Mammary microvascular endothelial cell (primary cell): ENCODE measurements at places on chromosomes 13 and 19. TPM values are rescaled to one million over a fixed set of nuclear protein-coding genes. Genes with fewer than 3 reads are reported as not detected.

Gene CDX2
- total RNA-seq, result not detected in 2 replicates

Gene LIPE
- total RNA-seq, result 16.7 and 25.6 TPM in 2 replicates

Gene ZNF763
- 0.27 and 0.30 TPM in 2 replicates for total RNA-seq

Gene CCDC70
- total RNA-seq, result 0.47 and 0.54 TPM in 2 replicates

Gene GYS1
- 34.5 and 35.0 TPM in 2 replicates for total RNA-seq

Gene IQCN
- total RNA-seq, result 0.10 and 0.13 TPM in 2 replicates

Gene APC2
- total RNA-seq, result not detected in 2 replicates

Gene DCLK1
- 20.2 and 20.4 TPM in 2 replicates for total RNA-seq

Gene KANK3
- total RNA-seq, result 33.0 and 40.5 TPM in 2 replicates

Gene CBARP
- 1.9 and 3.1 TPM in 2 replicates for total RNA-seq

Gene RANBP3
- 53.2 and 63.1 TPM in 2 replicates for total RNA-seq

Gene ZNF415
- 4.8 and 5.3 TPM in 2 replicates for total RNA-seq

Gene LIN7B
- total RNA-seq, result 4.9 and 5.3 TPM in 2 replicates

Gene PSG1
- total RNA-seq, result 1.1 and 3.1 TPM in 2 replicates

Gene FGF22
- total RNA-seq, result not detected in 2 replicates

Gene KLK14
- not detected in 2 replicates for total RNA-seq

Gene VSIG10L
- 0.27 and 0.39 TPM in 2 replicates for total RNA-seq

Gene KLF1
- total RNA-seq, result not detected in 2 replicates

Gene DLL3
- total RNA-seq, result 0.53 and 1.0 TPM in 2 replicates

Gene PEAK3
- not detected in 2 replicates for total RNA-seq

Gene KDELR1
- total RNA-seq, result 96.5 and 102 TPM in 2 replicates

Gene NXNL1
- not detected in 2 replicates for total RNA-seq

Gene GARIN5A
- not detected in 2 replicates for total RNA-seq
